ENCODE measurements at places on chromosomes 2 and 18. TPM values are rescaled to one million over a fixed set of nuclear protein-coding genes. Genes with fewer than 3 reads are reported as not detected.

The COPS8 gene
- 186 TPM for total RNA-seq

The LCT gene
- 0.06 TPM for total RNA-seq

The MOGAT1 gene
- 0.22 TPM for total RNA-seq

The SERPINB4 gene
- total RNA-seq, result not detected

The CD302 gene
- total RNA-seq, result 24.5 TPM

The RFX8 gene
- total RNA-seq, result 1.1 TPM

The KCNJ3 gene
- total RNA-seq, result 2.9 TPM

The KYNU gene
- total RNA-seq, result 1.4 TPM

The MRO gene
- total RNA-seq, result 11.5 TPM

The NEU4 gene
- 1.3 TPM for total RNA-seq

The SKOR2 gene
- total RNA-seq, result 1.3 TPM

The ARL5A gene
- 76.6 TPM for total RNA-seq

The SYT4 gene
- 36.4 TPM for total RNA-seq

The TUBA3D gene
- total RNA-seq, result 0.20 TPM

The GALNT3 gene
- 6.7 TPM for total RNA-seq

The RTP5 gene
- 1.9 TPM for total RNA-seq
